ENCODE measurements at places on chromosomes 2 and 18. TPM values are rescaled to one million over a fixed set of nuclear protein-coding genes. Genes with fewer than 3 reads are reported as not detected.

The CDH2 gene
- 6.0 TPM for total RNA-seq

The RSAD2 gene
- total RNA-seq, result 6.9 TPM

The NDC80 gene
- total RNA-seq, result 1.4 TPM

The NAT8 gene
- not detected for total RNA-seq

The AOX1 gene
- total RNA-seq, result 212 TPM

The LBX2 gene
- not detected for total RNA-seq

The APOB gene
- 1.9 TPM for total RNA-seq

The AMER3 gene
- total RNA-seq, result not detected

The DQX1 gene
- total RNA-seq, result not detected

The CTAGE1 gene
- not detected for total RNA-seq

The ZNF2 gene
- total RNA-seq, result 2.2 TPM

The BUB1 gene
- 0.57 TPM for total RNA-seq

The LONRF2 gene
- 19.2 TPM for total RNA-seq

The MTCL1 gene
- 17.2 TPM for total RNA-seq

The UCN gene
- total RNA-seq, result 0.95 TPM

The TUBA3E gene
- total RNA-seq, result not detected

The SMYD1 gene
- total RNA-seq, result not detected

The NDUFB3 gene
- total RNA-seq, result 60.6 TPM

The CREB1 gene
- 62.0 TPM for total RNA-seq

Data from posterior vena cava (tissue), 2 donors.